ENCODE measurements at places on chromosomes 1 and 21.

- DNase-seq, result no peak
Observed at GRCh38 chr1:111148376-111148881, 8.4 kb downstream of the CEPT1 start.

DNA sequence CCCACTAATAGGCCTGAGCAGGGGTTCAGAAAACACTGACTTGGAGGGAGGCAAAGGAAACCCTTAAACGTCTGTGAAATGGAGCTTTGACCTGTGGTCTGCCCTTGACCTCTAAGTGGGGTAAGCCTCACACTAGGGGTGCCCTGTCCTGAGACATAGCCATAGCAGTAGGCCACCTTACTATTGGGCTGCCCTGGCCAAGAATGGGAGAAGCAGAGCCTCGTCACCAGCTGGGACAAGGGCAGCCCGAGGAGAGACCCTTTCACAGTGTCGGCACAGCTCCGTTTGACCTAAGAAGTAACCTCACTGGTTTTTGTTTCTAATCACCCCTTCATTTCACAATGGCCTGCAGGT, 26.4 kb upstream of the IFNAR2 start:
- DNase-seq, result no peak

DNA sequence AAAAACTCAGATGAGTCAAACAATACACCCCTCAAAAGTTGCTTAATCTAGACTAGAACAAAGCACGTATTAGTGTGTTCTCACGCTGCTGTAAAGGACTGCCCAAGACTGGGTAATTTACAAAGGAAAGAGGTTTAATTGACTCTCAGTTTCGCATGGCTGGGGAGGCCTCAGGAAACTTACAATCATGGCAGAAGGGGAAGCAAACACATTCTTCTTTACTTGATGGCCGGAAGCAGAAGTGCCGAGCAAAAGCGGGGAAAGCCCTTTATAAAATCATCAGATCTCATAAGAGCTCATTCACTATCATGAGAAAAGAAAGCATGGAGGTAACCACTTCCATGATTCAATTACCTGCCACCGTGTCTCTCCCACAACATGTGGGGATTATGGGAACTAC, 10.1 kb downstream of the JAM2 start:
- no peak for DNase-seq

- no peak for DNase-seq
Observed at GRCh38 chr1:117336088-117336817, 31.0 kb upstream of the MAN1A2 start.

DNA sequence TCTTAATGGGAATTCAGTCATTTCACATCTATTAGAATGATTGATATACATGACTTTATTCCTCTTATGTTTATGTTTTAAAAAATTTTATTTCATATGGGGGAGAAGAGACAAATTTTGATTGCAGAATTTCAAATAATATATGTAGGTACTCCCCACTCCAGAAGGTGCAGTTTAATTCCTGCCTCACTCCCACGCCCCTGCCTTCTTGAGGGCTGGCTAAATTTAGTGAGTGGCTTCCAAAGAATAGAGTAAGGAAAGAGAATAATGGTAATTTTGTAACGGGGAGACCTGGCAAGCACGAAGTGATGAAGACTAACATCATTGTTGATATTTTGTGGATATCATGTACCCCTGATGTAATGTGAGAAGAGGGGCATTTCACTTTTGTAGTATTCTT, 94.7 kb upstream of the FAM78B start:
- no peak for DNase-seq

DNA sequence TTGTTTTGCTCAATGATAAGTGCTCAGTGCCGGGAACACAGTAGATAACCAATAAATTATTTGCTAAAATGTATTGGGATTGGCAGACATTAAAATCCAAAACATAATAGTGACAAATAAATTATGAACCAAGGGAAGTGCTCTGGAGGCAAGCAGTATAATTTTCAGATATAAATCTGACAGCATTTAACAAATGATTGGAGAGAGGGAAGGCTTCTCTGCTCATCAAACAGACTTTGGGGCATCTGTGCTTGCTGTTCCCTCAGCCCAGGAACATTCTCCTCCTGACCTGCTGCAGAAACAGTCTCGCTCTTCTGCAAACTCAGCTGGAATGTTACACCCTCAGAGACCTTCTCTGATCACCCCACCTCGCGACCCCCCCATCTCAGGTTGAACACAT, 2.2 kb downstream of the CD46 start:
- no peak for DNase-seq

DNA sequence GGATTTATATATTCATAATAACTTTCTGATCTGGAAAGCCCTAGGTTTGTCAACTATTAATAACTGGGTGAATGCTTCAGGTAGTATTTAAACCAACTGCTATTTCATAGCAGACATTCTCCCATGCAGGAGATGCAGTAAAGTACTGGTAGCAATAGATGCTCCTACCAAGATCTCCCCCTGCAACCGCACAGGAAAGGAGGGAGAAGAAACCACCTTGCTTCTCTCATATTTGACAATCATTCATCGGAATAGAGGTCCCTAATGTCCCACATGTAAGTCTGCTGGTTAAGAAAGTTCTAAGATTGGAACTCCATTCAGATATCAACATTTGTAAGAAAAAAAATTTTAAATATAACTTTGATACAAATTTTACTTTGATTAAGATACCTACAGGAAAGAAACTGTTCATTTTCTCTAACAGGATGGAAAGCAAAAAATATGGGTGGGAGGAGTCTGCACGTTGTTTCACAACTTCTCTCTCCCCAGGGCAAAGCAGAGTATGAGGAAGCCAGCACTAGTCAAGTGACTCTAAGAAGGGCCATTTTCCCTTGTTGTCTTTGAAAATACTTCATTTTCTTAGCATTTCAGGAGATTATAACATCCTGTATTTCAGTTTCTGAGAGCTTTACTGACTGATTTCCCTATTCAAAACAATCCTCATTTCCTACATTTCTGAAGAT, at the start of gene PYHIN1:
PYHIN1 (plus strand) TSS at position 498 of the 683 bp plus-strand sequence. CDS start 5,359 bp downstream, outside the sequence.
- DNase-seq, result no peak

- no peak for DNase-seq
Observed at GRCh38 chr1:180610556-180611015, 21.2 kb upstream of the XPR1 start.

DNA sequence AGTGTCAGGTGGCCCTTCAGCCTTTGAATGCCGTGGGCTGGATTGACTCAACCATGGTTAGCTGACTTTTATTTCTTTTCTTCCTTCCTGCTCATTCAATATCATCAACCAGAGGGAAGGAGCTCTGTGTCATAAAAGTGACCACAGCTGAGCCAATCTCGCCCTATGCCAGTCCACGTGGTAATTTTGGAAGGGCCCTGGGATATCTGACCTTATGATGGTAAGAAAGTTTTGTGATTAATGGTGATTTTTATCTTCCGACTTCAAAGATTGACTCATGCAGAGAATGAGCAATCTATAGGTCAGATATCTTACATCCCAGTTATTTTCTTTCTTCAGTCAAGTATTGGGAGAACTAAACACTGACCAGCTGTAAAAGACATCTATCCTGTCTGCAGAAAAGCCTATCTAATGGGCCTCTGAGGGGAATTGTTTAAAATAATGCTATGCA, 170.3 kb downstream of the ZC3H11B start:
- DNase-seq, result no peak

- no peak for DNase-seq
Observed at GRCh38 chr1:205186191-205186590, 25.3 kb downstream of the DSTYK start.

GRCh38 chr21:41360072-41360821, 1.6 kb upstream of the MX2 start:
- DNase-seq, result no peak

DNA sequence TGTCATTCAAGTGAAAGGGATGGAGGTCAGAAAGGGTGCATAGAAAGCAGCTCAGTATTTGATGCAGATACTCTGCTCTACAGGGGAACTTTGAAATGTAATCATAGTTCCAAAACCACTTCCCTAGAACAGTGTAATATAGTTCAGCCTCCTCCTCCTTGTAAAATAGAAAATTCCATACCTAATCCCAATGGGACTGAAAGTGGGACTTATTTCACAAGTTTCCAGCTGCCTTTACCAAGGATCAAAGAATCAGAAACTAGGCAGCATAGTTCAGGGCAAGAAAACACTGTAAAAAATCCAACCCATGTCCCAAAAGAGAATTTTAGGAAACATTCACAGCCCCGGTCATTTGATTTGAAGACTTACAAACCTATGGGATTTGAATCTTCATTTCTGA, 8.1 kb upstream of the TMCO2 start:
- DNase-seq, result no peak

- DNase-seq, result no peak
Observed at GRCh38 chr1:153886127-153886526, 36.6 kb downstream of the GATAD2B start.

DNA sequence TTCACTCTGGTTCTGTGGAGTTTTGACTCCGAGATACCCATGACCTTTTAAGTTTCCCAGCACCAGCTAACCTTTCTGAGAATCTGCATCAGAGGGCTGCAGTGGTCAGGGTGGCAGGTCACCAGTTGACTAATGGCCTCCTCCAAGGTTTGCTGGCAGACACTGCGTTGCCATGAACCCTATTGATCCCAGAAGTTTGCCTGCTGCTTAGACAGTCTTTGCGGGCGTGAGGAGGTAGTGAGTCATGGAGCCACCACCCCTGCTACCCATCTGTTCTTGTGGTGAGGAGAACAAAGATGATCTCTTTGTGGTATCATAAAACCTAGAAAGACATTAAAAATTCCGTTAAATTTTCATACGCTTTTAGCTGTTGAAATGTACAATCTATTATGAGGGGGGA, 180.4 kb downstream of the FGGY start:
- no peak for DNase-seq

DNA sequence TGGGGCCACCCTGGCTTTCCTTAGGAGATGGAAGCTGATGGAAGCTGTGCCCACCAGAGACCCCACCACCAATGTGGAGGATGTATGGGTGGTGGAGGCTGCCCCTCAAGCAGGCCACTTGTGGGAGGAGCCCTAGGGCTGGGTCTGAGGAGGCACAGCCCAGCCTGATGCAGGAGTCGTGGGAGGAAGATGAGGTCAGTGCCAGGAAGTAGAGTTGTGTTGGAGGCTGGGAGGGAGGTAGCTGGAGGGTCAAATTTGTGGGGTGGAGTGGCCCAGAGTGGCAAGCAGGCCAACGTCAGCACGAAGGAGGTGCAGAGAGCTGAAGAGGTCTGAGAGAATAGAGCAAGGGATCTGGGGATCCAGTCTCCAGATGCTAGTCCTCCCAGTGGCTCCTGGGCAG, 119.0 kb upstream of the USP24 start:
- no peak for DNase-seq

DNA sequence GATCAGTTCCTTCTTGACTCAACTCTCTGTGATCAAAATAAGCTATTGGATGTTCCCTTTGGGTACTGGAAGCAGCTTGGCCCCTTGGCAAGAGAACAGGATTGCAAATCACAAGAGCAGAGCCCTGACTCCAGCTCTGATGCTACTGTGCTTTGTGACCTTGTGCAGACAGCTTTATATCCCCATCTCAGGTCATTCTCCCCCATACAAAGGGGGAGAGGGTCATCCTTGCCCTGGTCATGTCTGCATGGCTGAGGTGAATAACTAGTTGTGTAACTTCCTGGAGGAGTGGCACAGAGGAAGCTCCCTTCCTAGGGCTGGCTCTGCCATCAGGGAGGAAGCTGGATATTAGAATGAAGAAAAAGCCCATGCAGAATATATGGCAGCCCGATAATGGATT, 142.9 kb downstream of the DHRS3 start:
- DNase-seq, result no peak

DNA sequence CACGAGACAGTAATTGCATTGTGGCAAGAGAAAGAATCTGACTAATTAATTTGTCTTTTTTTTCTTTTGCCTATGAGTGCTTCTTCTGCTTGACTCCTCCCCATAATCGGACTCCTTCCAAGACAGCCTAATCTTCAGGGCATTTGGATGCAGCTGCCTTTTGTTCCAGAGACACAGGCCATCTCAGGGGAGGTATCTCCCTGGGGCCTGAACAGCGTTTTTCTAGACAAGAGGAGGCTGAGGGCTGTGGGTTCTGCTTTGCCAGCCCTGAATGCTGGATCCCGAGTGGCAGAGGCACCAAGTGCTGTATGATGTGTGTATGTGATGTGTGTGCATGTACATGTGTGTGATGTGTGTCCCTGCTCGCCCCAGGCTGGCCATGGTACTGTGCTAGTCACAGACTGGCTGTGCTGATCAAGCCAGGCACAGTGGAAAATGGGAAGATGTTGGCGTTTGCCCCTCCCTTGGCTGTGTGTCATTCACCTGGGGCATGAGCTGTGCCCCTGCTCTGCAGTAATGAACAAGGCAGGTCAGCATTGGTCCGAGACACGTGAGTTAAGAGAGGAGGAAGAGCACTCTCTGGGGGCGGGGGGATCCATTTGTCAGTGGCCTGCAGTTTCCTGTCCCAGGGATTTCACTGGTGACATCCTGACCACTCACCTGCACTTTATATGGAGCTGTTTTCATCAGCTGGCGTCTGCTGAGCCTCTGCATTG, 77.2 kb downstream of the ADARB1 start:
- no peak for DNase-seq

DNA sequence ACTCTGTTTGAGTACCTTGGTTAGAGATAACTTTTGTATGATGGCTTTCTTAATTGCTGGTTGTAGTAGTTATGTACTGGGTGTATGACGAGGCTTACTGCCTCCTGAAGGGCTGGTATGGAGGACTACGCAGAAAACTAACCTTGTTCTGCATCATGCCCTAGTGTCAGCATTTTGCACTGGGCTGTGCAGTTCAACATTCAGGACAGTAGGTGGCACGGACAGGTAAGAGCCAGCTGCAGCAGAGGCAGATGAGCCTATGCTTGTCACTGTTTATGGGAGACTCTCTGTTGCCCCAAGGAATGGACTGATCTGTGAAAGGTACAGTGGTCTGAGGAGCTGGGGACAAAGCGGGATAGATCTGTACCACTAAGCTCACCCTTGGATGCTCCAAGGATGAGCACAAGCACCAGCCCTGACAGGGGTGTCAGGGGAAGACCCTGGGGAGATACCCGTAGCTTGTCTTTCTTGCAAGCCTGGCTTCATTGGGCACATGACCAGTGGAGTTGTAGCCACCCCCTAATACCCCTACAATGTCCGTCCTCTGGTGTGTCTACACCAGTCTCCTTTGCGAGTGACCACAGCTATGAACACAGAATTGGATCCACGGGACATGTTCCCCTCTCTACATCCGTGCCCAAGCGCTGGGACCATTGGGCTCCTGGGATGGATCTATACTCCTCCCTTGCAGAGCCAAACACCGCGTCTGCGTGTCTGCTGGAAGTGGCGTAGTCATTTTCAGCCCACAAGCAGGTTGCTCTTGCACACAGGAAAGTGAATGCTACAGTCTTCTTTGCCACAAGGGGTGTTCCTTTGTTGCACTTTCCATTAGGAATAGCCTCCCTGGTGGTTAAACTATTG, 51.1 kb upstream of the CFHR3 start:
- no peak for DNase-seq

GRCh38 chr1:36351227-36351977, 28.0 kb upstream of the EVA1B start:
- no peak for DNase-seq

- DNase-seq, result peak; percentile 66
Observed at GRCh38 chr1:54273092-54273794, 73.3 kb downstream of the MRPL37 start.

Measured in NCI-H1436 treated with DMSO at 0.1 percent for 48 hours (cell line).